ENCODE measurements at places on chromosomes 11 and 22. TPM values are rescaled to one million over a fixed set of nuclear protein-coding genes. Genes with fewer than 3 reads are reported as not detected.

- no peak overlapping the region for H3K27ac ChIP-seq
- no peak overlapping the region for H3K4me3 ChIP-seq
- H3K4me1 ChIP-seq: peaks cover 5% of the 10 kb centered on the region
- no peaks in the 10 kb centered on the region for H3K27me3 ChIP-seq
Observed at GRCh38 chr11:61082062-61082870, 20.0 kb upstream of the CD5 start.

DNA sequence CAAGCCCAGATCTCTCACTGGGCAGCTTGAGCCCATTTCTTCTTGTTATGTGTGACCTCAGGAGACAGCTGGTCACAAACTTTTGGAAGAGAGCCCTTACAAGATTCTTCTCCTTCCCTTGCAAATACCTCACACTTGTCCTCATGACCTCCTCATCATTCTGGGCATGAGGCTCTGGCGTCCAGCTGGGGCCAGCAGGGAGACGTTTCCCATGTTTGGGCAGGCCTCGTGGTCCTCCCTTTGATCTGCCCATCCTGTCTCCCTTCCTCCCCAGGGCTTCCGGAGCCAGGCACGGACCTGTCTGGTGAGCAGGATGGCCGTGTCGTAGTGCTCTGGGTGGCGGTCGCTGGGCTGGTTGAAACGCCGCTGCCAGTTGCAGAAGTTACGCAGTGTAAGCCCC lies 9.7 kb downstream of the ADAMTS8 start:
- H3K4me1 ChIP-seq: no peaks in the 10 kb centered on the region
- no peaks in the 10 kb centered on the region for H3K36me3 ChIP-seq
- no peak overlapping the region for H3K4me3 ChIP-seq
- no peak overlapping the region for H3K27ac ChIP-seq
- no peak for DNase-seq

GRCh38 chr11:65576232-65576866 lies 496 bp downstream of the EHBP1L1 start:
- peak overlapping the region; percentile 87 for H3K4me3 ChIP-seq
- peak overlapping the region; percentile 89 for H3K27ac ChIP-seq
- H3K27me3 ChIP-seq: no peaks in the 10 kb centered on the region

GRCh38 chr11:89625171-89625570 lies 84.9 kb upstream of the TRIM77 start:
- H3K27me3 ChIP-seq: no peaks in the 10 kb centered on the region
- no peak overlapping the region for H3K27ac ChIP-seq
- H3K4me1 ChIP-seq: no peaks in the 10 kb centered on the region

DNA sequence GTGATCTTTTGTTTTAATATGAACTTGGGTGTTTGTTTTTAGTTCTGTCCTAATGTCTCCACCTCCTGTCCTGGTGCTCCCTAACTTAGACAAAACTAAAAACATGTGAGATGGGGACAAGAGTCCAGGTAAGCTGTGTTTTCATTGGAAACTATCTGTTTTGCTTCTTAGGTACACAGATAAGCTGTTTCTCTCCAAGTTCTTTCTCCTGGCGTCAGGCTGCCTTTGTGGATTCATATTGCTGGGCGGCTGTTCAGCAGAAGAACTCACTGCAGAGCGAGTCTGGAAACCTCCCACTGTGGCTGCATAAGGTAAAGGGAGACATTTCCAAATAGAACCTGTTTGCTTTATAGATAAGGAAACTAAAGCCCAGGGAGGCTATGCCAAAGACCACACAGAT lies 24.7 kb downstream of the PANX1 start:
- no peak for DNase-seq
- H3K4me3 ChIP-seq: no peak overlapping the region
- H3K36me3 ChIP-seq: peaks cover 22% of the 10 kb centered on the region
- peaks cover 61% of the 10 kb centered on the region for H3K4me1 ChIP-seq
- peak overlapping the region; percentile 2 for H3K27ac ChIP-seq

CRYBB2 gene
- total RNA-seq: not detected

GRCh38 chr11:126838779-126839178 lies 161.8 kb downstream of the KIRREL3 start:
- H3K36me3 ChIP-seq: no peaks in the 10 kb centered on the region
- DNase-seq: no peak
- H3K27ac ChIP-seq: no peak overlapping the region
- H3K4me3 ChIP-seq: no peak overlapping the region
- H3K27me3 ChIP-seq: peaks cover 7% of the 10 kb centered on the region

DNA sequence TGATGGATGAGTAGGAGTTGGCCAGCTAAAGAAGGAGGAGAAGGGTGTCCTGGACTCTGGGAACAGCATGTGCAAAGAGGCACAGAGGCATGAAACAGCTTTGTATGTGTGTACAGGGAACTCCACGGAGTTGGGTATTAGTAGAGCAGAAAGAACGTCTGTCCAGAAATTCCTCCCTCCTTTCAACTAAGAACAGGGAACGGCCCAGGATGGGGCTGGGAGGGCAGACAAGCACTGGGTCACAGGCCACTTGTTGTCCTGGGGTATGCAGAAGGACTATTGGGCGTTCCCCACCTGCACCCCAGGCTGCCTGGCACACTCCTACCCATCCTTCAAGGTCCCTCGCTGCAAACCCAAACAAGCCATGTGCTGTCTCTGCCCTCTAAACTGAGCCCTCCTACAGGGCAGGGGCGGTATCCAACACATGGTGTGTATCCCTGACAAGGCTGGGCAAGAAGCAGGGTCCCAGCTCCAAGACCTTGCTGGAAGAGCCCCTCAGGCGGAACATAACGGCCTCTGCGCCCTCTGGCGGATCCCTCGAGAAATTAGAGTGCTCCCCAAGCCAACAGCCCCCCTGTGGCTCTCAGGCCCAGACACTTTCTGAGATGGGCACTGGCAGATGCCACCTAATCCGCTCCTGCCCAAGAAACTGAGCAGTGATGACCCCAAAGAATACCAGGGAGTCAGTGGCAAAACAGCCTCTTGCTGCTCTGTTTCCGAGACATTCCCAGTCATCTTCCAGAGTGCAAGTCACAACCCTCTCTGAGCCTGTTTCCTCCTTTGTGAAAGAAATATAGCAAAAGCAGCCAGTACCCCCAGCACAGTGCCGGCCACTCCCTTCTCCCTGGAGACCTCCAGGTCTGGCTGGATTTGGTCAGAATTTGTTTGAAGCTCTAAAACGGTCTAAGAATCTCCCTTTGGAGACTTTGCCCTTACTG lies 1.6 kb upstream of the ELFN2 start:
- DNase-seq: peak; percentile 42
- H3K36me3 ChIP-seq: no peaks in the 10 kb centered on the region
- peaks cover 17% of the 10 kb centered on the region for H3K4me1 ChIP-seq
- no peak overlapping the region for H3K27ac ChIP-seq
- peaks cover 76% of the 10 kb centered on the region for H3K27me3 ChIP-seq

Measured in activated B cell treated with CpG ODN at 0.5 μM for 24 hours (primary cell).